ENCODE measurements at places on chromosomes 3 and 15.

GRCh38 chr3:177359593-177360357, 162.5 kb upstream of the TBL1XR1 start:
- peak; percentile 84 for DNase-seq

DNA sequence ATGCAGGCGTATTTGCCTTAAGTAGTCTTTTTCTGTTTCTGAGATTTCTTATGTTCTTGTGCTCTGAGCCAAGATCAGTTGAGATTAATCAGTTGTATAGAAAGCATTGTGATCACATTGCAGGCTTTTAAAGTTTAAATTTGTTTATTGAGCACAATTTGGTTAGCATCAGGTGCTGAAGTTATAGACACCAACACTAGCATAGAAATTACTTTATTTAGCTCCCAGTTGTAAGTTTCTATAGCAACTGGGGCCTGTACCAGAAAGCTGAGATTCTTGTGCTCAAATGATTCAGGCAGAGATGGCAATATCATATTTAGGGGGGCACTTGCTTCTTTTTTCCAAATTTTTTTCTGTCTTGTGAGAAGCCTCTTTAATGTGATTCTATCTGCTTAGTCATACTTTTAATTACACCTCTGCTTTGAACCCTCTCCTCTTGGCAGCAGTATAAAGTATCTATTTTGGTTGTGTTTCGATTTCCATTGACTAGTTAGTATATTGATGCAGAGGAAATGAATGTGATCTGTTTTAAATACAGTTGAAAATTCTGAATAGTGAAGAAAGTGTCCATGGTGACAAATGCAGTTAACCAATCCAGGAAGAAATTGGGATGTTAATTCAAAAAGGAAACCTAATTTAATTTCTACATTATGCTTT, 241.7 kb upstream of the GBE1 start:
- no peak for DNase-seq

DNA sequence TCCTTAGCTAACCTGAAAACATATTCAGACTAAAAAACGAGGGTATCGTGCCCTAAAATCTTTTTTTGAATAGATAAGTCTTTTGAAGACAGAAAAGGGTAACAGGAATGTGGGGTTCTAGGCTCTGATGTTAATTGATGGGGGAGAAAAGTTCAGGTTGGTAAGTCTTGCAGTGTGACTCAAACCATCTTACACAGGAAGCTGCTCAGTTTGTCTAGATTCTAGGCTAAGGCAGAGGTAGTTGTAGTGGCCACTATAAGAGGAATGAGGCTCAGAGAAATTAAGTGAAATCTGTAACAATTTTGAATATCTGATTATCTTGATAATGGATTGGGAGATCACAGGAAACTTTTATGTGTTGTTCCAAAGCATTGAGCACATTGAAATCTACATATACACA, 267.9 kb downstream of the PDCD6IP start:
- no peak for DNase-seq

- no peak for DNase-seq
Measured at GRCh38 chr3:87397211-87397610, 120.8 kb upstream of the POU1F1 start.

- no peak for DNase-seq
Measured at GRCh38 chr15:38894243-38894948, 329.8 kb upstream of the RASGRP1 start.

DNA sequence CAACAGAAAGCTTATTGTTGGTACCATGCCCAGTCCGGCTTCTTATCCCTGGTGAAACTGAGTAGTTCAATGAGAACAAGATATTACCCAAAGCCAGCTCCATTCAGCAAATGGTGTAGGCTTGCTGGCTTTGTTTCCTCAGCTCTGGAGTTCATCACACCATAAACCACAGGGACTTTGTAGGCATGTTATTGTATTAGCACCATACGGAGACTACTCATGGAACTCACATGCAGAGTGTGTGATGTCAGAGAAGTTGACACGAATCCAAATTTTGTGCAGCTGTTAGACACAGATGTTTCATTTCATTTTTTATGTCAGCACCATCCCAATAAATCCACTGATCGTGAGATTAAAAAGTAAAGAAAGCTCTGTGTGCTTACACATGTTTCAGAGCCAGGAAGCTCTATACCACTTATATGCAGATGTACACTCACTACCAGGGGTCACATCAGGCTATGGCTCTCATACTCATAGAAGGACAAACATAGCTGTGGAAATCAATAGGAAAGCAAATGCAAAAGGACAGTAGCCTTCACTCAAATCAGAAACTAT, 63.4 kb upstream of the LEKR1 start:
- no peak for DNase-seq

- no peak for DNase-seq
Measured at GRCh38 chr3:44280631-44281030, 38.9 kb downstream of the TOPAZ1 start.

GRCh38 chr3:195063581-195064193, 207.3 kb downstream of the XXYLT1 start:
- no peak for DNase-seq

DNA sequence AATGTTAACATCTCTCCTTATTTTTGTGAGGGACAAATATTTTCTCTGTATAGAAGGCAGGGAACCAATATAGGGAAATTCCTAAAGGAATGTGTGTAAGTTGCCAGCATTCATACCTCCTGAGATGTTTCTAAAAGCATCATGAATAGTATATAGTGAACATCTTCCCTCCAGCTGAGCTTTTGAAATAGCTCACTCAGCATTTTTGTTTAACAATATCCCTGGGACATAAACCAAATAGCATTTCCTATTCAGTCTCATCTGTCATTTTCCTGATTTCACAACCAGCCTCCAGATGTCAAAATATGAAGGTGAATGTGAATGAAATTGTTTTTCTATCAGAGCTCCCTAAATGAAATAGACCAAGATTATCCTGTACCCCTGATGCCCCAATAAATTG, 137.2 kb downstream of the PPM1L start:
- DNase-seq, result no peak

- DNase-seq, result no peak
Measured at GRCh38 chr3:31274326-31275024, 258.2 kb upstream of the STT3B start.

- no peak for DNase-seq
Measured at GRCh38 chr3:142930463-142930862, 33.0 kb downstream of the PAQR9 start.

- no peak for DNase-seq
Measured at GRCh38 chr3:9467451-9467850, 70.0 kb downstream of the SETD5 start.

DNA sequence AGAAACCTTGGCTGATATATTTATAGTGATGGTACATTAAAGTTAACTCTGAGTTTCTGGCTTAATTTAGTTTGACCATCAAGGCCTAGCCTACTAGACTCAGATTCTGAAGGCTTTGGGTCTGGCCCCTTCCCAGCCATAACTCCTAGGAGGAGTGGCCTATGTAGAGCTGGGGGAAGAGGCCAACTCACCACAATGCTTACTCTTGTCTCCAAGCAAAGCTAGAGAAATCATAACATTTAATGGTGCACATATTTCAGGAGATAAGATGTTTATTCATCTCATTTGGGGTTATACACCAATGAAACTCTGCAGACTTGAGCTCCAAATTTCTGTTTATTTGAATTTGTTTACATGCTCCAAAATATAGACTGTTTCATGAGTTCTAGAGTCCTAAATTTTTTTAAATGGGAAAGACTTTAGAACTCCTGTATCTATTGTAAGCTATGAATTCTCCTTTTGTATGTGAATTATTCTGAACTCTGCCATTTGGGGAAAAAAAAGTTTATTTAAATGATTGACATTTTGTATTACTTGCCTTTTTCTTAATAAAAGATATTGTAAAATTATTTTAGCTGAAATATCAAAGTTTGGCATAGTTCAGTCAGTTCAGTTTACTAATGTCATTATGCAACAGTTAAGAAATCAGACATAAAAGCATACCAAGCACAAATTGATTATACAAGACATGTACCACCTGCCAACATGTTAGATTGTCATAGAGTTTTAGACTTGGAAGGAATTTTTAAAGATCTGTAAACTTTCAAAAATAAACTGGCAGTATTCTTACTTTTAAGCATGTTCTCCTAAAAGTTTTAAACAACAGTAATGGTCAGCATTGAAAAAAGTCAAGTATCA, 143.4 kb upstream of the NR2E3 start:
- no peak for DNase-seq

GRCh38 chr3:16346413-16347081, 81.5 kb downstream of the OXNAD1 start:
- DNase-seq, result no peak

- peak; percentile 37 for DNase-seq
Measured at GRCh38 chr15:74322558-74323180, 44.8 kb downstream of the CYP11A1 start.

GRCh38 chr15:71811036-71811736, 832 bp downstream of the NR2E3 start:
- no peak for DNase-seq

DNA sequence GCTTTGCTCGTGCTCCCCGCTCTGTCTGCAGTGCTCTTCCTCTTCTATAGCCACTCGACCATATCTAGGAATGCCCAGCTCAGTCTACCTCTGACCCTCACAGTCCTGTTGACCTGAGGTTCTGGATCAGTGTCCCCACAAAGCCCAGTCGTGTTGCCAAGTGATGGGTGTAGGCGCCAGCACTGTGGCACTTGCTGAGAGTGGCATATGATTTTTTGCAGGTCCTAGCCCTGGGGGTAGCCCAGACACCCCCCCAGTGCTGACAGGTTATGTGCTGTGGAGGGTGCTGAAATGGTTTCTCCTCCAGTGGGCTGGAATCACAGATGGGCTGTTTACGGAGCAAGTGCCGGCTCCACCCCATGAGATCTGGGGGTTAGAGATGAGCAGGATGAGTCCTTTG, 32.5 kb downstream of the ACAD9 start:
- DNase-seq, result no peak

- DNase-seq, result no peak
Measured at GRCh38 chr3:28934126-28934813, 346.6 kb upstream of the RBMS3 start.

DNA sequence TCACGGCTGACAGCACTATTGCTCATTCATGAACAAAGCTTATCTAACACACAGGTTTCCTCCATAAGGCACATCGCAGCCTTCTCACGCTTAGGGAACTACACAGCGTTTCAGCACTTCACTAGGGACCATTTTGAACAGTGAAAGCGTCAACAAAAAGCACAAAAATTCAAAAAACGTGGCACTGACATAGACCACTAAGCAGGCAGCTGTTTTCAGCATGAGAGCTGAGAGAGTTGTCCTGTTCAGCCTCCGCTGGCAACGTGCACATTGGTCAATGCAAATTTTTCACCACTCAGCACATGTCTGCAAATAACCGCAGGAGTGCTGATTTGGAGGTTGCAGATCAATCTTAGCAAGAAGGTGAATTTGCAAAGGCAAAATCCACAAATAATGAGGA, 109.2 kb downstream of the LRRK1 start:
- no peak for DNase-seq

DNA sequence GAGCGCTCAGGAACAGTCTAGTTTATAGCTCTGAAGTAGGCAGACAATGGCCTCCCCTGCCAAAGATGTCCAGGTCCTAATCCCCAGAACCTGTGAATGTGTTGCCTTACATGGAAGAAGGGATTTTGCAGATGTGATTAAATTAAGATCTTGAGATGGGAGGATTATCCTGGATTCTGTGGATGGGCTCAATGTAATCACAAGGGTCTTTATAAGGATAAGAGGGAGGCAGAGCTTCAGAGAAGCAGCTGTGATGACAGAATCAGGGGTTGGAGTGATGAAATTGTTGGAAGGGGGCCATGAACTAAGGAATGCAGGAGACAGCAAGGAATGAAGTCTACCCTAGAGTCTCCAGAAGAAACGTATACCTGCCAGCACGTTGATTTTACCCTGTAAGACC, 14.0 kb upstream of the GK5 start:
- DNase-seq, result no peak

DNA sequence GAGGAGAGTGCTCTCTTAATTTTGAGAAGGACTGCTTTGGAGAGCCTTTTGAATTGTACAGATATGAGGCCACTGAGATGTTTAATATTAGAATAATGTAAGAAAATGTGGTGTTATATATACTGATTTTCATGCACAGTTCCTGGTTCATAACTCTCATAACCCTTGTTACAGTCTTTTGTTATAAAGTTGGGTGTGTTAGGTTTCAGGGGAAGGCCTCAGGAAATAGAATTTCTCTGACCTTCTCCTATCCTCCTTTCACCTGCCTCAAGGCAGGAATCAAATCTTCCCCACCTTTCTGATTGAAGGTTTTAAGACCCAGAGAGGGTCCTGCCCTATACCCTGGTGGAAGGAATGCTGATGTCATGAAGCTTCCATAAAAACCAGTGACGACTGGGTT, 245.9 kb downstream of the NSUN3 start:
- DNase-seq, result no peak

GRCh38 chr3:166285001-166285400, 447.8 kb upstream of the BCHE start:
- DNase-seq, result no peak

DNA sequence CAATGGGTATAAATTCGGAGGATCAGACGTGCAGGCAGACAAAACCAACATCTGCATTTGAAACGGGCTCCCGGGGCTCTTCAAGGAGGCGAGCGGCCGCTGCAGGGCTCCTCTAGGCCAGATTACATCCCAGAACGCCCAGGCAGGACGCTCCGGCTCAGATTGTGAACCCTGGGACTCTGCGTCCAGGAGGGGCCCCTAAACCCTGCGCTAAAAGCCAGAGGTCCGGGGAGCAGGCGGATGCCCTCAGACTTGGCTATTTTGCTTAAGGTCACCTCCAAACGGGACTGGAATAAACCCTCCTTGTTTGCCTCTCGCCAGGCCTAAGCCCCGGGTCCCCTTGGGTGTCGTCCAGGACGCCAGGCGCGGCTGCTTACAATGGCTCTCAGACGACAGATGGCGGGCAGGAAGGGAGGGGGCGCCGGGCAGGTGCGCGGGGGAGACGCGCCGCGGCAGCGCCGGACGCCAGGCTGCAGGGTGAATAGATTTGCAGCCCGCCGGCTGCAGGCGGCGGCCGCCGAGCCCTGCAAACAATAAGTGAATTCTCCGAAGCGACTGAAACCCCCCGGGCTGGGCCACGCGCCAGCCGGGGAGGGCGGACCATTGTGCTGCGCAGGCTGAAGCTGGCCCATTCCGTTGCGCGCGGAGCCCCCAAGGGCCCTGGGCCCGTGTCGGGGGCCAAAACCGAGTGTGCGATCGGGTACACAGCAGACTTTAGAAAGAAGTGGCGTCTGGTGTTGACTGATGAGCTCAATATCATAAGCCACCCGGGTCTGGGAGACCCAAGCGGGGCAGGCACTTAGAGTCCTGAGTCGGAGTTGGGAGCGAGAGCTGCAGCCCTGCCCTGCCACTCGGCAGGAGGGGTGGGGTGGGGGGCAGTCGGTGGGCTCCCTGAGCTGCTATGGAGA, 32.3 kb upstream of the AMOTL2 start:
- no peak for DNase-seq

GRCh38 chr3:104952146-104952972, 414.4 kb upstream of the ALCAM start:
- DNase-seq, result no peak

- no peak for DNase-seq
Measured at GRCh38 chr3:177905173-177906125, 630.8 kb upstream of the KCNMB2 start.
